M059J (cell line): ENCODE measurements at places on chromosomes 7 and 10. TPM values are rescaled to one million over a fixed set of nuclear protein-coding genes. Genes with fewer than 3 reads are reported as not detected.

Gene HOXA4
- total RNA-seq: 4.9 and 5.8 TPM in 2 replicates

Gene MCM10
- total RNA-seq: 9.4 and 11.6 TPM in 2 replicates

DNA sequence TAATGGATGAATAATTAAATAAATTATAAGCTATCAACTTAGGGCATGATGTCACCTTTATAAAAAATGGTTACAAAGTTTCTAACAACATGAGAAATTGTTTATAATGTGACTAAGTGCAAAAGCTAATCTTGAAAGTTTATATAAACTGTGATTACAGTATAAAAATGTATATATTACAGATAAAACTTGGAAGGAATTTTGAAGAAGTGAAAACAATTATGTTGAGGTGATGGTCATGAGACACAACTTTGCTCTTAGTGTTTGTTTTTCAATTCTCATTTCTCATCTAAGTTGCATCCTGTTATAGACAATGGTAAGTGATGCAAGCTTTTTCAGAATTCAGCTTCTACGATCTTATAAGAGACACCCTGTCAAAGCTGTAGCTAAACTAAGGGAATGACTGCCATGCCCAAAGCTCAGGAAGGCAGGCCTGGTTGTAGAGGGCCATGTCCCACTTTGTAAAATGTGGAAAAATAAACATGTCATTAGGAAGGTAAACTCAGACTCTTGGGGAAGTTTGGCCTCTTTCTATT, 23.9 kb downstream of the MACC1 start:
- peak; percentile 37 for DNase-seq

GRCh38 chr7:132773527-132773956, 197.3 kb upstream of the PLXNA4 start:
- DNase-seq: no peak

DNA sequence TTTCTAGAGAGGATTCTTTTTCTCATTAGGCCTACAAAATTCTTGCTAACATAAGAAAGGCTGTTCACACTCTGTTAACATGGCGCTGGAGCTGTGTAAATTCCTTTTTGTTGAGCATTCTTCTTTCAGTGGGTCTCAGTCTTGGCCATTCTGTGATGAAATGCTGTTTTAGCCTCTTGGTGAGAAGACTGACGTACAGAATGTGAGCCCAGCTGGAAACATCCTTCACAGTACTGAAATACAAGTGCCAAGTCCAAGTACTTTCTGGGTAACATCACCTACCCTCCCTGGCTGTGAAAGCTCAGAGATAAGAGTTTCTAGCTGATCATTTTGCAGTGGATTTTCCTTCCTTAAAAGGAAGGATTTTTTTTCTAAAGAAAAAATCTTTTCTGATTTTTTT, 231.8 kb downstream of the AHR start:
- no peak for DNase-seq

- DNase-seq: peak; percentile 86
Measured at GRCh38 chr10:329361-330099, 194.3 kb downstream of the ZMYND11 start.

- DNase-seq: peak; percentile 3
Measured at GRCh38 chr7:157875230-157876179, 538.7 kb downstream of the DNAJB6 start.

- DNase-seq: no peak
Measured at GRCh38 chr7:92478095-92478494, 349 bp upstream of the ERVW-1 start.

GRCh38 chr10:28047061-28047460, 48.2 kb upstream of the ODAD2 start:
- peak; percentile 19 for DNase-seq

GRCh38 chr10:86377797-86378146, 11.2 kb upstream of the GRID1 start:
- DNase-seq: no peak
